Adrenal gland (tissue), 19 donors: ENCODE measurements at places on chromosomes 1 and 21. TPM values are rescaled to one million over a fixed set of nuclear protein-coding genes. Genes with fewer than 3 reads are reported as not detected.
A peak's percentile ranks its signal among the peaks of the same experiment; 100 is the strongest.

DNA sequence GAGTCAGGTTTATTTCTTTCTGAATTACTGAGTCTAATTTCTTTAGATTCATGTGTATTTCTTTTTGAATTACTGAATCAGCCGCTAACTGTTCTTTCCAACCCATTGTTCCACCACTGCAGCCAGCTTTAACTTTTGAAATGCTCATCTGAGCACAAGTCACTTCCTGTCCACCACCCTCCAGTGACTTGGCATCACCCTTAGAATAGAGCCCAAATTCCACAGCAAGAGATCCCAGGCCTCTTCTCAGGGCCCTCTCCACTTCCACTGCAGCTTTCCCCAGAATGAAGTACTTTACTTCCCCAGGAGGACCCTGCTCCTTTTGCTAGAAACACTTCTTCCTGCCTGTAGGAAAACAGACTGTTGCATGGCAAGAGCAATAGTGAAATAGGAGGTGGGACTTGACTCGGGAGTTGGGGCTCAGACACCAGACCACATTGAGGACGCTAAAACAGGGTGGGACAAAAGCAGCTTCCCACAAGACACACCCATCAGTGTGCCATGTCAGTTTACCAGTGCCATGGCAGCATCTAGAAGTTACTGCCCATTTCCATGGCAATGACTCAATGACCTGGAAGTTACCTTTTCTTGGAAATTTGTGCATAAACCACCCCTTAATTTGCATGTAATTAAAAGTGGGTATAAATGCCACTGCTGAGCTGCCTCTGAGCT lies 56.5 kb upstream of the ADAR start:
- DNase-seq, result no peak

- peak; percentile 71 for DNase-seq
Observed at GRCh38 chr21:44870748-44871495, 2.6 kb downstream of the PTTG1IP start.

- DNase-seq, result no peak
Observed at GRCh38 chr21:14989359-14989758, 75.4 kb downstream of the NRIP1 start.

DNA sequence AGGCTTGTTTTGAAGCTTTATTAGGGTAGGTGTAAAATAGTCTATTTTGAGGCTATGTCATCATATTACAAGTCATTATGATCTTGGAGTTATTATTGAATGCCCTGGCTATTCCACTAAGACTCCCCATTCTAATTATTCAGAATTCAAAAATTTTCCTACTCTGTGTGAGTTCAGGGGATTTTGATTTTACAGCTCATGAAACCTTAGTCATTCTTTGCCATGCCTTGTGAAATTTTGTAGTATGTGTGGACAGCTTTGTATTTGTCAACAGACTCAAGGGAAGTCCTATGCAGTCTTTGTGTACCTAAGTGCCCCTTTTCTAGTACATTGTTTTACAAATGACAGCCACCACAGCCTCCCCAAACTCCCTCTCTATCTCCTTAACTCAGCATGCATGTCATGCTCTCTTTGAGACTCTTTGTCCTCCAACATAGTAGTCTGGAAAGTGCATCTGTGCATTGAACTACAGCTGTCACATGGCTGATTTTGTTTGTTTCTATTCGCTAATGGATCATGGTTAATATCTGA lies 28.0 kb downstream of the CD1D start:
- no peak for DNase-seq

- DNase-seq, result peak; percentile 65
Observed at GRCh38 chr1:109790735-109791494, 27.2 kb upstream of the EPS8L3 start.

DNA sequence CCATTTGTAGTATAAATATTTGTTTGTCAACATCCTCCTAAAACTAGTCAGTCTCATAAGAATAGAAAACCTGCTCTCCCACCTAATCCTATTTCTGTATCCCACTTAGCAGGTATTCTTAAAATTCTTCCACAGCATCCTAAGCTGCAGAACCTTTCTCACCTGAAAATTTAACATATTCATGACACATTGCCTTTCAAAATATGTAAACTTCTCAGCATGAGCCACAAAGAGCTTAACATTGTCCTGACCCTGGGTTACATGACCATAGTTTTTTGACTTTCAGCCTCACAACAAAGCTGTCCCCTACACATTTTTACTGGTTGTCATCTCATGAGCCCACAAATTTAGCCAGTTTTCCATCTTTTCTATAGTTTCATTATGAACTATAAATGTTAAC lies 712.1 kb downstream of the LTN1 start:
- no peak for DNase-seq

DNA sequence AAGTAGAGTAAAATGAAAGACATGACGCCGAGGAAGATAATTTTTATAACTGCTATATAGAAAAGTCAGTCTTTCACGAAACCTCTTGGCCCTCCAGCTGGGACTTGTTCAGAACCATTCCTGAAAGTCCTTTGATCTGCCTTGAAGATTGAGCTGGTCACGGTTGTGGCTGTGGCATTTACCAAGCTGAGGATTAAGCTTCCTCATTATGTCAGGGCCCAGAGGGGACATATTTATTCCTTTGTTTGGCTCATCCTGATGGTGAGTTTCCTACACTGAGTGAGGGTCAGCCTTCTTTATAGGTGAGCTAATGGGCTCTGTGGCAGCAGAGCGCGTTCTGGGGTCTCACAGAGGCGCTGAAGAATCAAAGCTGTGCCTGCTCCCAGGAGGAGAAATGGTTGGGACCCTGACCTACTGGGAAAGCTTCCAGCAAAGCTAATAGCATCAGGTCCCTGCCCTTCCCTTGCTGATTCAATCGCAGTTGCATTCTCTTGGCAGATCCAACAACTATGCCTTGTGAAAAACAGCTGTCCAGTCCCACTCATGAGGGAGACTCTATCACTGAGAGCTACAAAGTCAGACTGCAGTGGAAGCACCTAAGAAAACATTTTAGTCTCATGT lies 43.2 kb upstream of the PBX1 start:
- peak; percentile 56 for DNase-seq

DNA sequence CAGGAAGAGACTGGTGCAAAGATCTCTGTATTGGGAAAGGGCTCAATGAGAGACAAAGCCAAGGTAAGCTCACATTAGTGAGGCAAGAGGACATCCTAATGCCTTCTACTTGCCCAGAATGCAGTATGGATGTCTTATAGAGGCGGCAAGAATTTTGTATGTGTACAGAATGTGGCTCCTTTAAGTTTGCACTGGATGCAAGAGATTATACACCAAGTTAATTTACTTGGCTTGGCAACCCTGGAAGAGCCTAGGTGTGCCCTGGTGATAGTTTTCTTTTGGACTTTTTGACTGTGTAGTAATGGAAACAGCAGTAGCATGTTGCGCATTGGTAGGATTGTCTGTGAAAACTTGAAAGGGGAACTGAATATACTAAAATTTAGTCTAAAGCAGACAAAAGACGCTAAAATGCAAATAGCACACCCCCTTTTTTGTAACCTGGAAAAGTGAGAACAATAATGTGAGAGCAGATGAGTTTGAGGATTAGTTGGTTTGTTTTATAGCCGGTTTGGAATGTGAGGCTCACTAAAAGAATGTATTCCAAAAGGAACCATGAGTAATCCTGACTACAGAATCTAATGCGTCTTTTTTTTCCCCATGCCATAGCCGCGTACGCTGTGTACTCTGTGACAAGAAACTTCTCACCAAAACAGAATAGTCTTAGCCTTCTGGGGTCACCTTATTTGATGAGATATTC lies 18.1 kb downstream of the KHDRBS1 start:
- no peak for DNase-seq

- peak; percentile 56 for DNase-seq
Observed at GRCh38 chr21:16302851-16303282, 573.1 kb downstream of the USP25 start.

DNA sequence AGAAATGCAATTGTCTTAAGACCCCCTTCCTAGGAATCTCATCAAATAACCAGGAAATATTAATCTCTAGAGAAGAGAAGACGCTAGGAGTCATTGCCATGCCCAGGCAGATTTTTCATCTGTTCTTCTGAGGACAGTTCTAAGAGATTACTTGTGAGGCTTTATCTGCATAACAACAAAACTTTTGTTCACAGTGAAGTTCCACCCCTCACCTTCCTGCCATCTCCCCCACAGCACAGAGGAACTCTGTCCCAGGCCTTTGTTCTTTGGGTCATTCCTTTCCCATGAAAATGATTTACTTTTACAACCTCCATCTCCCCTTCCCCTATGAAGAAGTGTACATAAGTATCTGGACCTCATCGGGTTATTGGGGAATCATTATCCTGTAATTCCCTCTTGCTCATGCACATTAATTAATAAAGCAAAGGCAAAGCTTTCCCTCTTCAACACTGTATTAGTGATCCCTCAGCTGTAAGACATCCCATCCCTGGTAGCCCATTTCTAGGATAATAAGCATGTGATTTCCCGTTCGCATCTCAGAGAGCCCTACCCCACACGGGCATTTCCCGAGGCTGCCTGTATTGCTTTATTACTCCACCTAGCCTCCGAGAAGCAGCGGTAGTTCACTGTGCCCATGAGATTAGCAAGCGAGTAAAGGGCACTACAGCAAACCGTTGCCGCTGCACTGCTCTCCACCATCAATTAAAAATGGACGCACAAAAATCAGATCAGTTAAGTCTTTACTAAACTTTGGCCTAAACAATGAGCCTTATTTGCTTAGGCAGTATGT lies 384.4 kb upstream of the CAMK1G start:
- no peak for DNase-seq

DNA sequence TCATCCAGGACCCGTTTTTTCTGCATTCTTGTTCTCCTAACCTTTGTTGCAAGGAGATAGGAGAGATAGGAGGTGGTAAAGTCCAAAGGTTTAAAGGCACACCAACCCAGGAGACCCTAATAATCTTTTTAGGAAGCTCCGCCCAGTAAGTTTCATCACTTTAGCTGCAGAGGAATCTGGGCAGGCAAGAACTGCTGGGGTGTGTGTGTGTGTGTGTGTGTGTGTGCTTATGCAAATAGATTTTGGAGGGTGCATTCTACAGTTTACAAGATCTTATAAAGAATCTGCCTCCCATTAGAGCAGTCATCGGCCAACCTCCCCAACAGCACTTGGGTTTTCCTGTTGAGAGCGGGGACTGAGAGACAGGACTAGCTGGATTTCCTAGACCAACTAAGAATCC lies 3.9 kb upstream of the IL10 start:
- no peak for DNase-seq

FCRLB gene
- total RNA-seq, result 3.0 TPM

SLAMF6 gene
- 1.2 TPM for total RNA-seq

FYB2 gene
- not detected for total RNA-seq
